Activated T-cell treated with anti-CD3 and anti-CD28 coated beads, Interleukin-2, amount 50 U/mL, for 72 hours (primary cell): ENCODE measurements at places on chromosomes 13 and 19. TPM values are rescaled to one million over a fixed set of nuclear protein-coding genes. Genes with fewer than 3 reads are reported as not detected.
A peak's percentile ranks its signal among the peaks of the same experiment; 100 is the strongest.

KLK1 gene
- 1.7 TPM for total RNA-seq

APC2 gene
- 0.02 TPM for total RNA-seq

GRIN2D gene
- total RNA-seq: 0.46 TPM

SSBP4 gene
- total RNA-seq: 48.1 TPM

FXYD7 gene
- total RNA-seq: 1.0 TPM

CGB5 gene
- total RNA-seq: not detected

KLK2 gene
- total RNA-seq: not detected

VSIG10L gene
- 6.4 TPM for total RNA-seq

GIPR gene
- 5.9 TPM for total RNA-seq

ARRDC5 gene
- total RNA-seq: 0.76 TPM

- H3K4me1 ChIP-seq: peaks cover 51% of the 10 kb centered on the region
- DNase-seq: no peak
These were observed 277.3 kb downstream of the FOXO1 start for GRCh38 chr13:40389081-40389641.

- H3K27ac ChIP-seq: no peak overlapping the region
- no peaks in the 10 kb centered on the region for H3K27me3 ChIP-seq
- H3K4me3 ChIP-seq: no peak overlapping the region
- no peaks in the 10 kb centered on the region for H3K36me3 ChIP-seq
These were observed 149.8 kb downstream of the PCDH9 start for GRCh38 chr13:67080351-67080750.

DNA sequence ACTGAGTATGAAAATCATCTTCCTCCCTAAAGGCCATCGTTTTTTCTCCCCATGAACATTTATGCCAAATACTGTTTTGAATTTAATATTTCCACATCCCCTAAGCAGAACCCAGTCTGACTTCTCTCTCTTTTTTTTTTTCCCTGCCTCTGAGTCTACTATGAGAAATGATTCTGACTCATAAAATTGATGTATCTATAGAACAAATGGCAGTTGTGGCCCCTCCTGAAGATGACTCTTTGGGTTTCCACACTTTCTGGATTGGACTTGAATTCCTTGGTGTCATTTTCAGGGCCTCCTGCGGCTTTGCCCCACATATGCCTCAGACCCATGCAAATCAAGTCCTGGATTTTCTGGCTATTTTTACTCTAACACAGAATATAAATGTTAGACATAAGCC, 22.7 kb upstream of the NAXD start:
- no peak overlapping the region for H3K4me3 ChIP-seq
- H3K27me3 ChIP-seq: peaks cover 5% of the 10 kb centered on the region
- no peak overlapping the region for H3K27ac ChIP-seq
- no peaks in the 10 kb centered on the region for H3K4me1 ChIP-seq
- no peaks in the 10 kb centered on the region for H3K36me3 ChIP-seq

GRCh38 chr13:109400624-109401257, 385.6 kb downstream of the IRS2 start:
- peaks cover 4% of the 10 kb centered on the region for H3K27me3 ChIP-seq
- H3K4me1 ChIP-seq: no peaks in the 10 kb centered on the region
- DNase-seq: no peak

- H3K27ac ChIP-seq: peak within 1 kb of the TSS; percentile 79
- no peak for DNase-seq
- H3K36me3 ChIP-seq: no peaks in the 10 kb centered on the region
- no peaks in the 10 kb centered on the region for H3K27me3 ChIP-seq
- H3K4me3 ChIP-seq: peak within 1 kb of the TSS; percentile 91
These were observed at the start of gene CDC34 for GRCh38 chr19:531753-532560. CDC34 (plus strand) TSS chr19:531760; CDS start chr19:531932, 172 bp downstream.

GRCh38 chr19:57190301-57190700, 999 bp upstream of the ZNF264 start:
- H3K27ac ChIP-seq: no peak overlapping the region
- peaks cover 35% of the 10 kb centered on the region for H3K4me1 ChIP-seq
- peaks cover 41% of the 10 kb centered on the region for H3K36me3 ChIP-seq
- H3K4me3 ChIP-seq: peak overlapping the region; percentile 88
- H3K27me3 ChIP-seq: no peaks in the 10 kb centered on the region

- peak overlapping the region; percentile 54 for H3K4me3 ChIP-seq
- peak overlapping the region; percentile 73 for H3K27ac ChIP-seq
- no peaks in the 10 kb centered on the region for H3K36me3 ChIP-seq
- H3K27me3 ChIP-seq: no peaks in the 10 kb centered on the region
These were observed 23.0 kb upstream of the NDFIP2 start for GRCh38 chr13:79457948-79458347.

DNA sequence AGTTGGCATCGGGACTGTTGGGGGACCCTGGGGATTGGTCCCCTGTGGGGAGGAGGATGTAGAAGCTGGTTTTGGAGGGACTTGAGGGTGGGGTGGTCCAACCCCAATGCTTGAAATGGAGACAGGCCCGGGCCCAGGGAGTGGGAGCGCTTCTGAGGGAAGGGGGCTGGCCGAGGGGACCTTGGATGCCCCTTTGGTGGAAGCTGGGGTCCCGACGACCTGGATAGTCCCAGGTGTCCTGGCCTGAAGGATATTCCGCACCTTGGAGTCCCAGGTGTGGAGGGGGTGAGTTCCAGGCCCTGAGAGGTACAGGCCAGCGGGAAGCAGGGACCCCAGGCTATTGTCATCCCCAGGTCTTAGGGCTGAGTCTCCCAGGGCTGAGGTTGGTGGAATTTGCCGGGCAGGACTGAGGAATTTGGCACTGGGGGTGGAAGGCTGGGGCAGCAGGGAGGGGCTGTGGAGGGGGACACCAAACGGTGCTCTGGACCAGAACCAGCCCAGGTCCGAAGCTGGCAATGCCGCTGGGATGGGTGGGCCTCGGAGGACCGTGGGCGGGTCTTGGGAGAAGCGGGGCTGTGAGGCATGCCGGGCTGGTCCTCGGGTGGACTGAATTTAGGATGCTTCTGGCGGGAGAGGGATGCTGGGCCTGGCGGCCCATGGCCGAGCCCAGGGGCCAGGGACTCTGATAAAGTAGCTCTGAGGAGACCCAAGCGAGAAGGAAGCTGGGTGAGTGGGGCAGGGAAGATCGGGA, 1.8 kb downstream of the HDGFL2 start:
- no peak for DNase-seq
- H3K36me3 ChIP-seq: peaks cover 2% of the 10 kb centered on the region
- peak overlapping the region; percentile 8 for H3K27ac ChIP-seq
- H3K27me3 ChIP-seq: no peaks in the 10 kb centered on the region

DNA sequence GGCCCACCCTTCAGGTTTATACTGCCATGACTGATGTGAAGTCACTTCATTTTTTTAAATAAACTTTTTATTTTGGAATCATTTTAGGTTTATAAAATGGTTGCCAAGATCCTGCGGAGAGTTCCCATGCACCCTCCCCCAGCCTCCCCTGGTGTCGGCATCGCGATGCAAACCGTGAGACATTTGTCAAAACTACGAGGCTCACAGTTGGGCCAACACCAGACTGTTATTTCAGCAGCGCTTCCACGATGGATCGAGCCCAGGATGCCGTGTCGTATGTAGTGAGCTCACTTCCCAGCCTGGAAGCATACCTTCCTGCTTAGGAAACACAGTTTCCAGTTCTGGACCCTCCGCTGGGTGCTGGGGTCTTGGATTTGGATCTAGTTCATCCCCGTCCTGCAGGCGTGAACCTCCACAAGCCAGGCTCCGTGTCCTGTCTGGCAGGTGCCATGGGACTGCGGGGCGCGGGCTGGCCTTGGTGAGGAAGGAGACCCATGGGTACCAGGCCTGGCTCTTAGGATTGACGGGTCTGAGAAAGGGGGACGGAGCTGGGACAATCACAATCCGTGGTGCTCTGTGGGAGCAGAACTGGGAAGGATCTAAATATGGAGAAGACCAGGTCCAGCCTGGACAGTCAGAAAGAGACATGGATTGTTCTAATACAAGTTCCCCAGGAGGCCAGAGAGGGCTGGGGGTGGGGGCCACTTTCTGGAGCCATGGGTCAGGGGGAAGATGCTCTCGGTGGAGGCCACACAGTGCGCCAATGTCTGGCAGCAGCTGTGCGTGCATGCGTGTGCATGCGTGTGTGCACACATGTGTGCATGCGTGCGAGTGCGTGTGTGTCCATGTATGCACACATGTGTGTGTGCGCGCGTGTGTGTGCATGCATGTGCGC, 2.4 kb upstream of the SBK2 start:
- no peaks in the 10 kb centered on the region for H3K27me3 ChIP-seq
- no peaks in the 10 kb centered on the region for H3K4me1 ChIP-seq
- no peak for DNase-seq
- H3K4me3 ChIP-seq: no peak overlapping the region
